HCT116 (cell line): ENCODE measurements at places on chromosomes 1 and 21. TPM values are rescaled to one million over a fixed set of nuclear protein-coding genes. Genes with fewer than 3 reads are reported as not detected.

DNA sequence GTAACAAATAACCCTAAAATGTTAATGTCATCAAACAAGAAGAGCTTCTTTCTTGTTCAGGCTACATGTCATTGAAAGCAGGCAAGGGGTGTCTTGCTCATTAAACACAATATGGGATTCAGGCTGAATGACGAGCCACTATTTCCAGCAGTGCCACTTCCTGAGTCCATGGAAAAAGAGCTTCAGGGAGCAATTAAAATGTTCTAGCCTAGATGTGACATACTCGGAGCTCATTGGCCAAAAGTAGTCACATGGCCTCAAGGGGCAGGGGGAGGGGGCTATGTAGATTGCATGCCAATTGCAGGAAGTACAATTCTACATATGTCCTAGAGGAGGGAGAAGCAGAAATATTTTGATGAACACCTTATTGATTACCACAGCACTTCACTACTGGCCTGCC lies 685.3 kb upstream of the ADGRL2 start:
- no peaks in the 10 kb centered on the region for H3K36me3 ChIP-seq
- no peaks in the 10 kb centered on the region for H3K4me1 ChIP-seq
- no peak overlapping the region for H3K27ac ChIP-seq

- peaks cover 5% of the 10 kb centered on the region; the same call in 1 of the 2 replicates for H3K27me3 ChIP-seq
- H3K36me3 ChIP-seq = no peaks in the 10 kb centered on the region
- no peak for DNase-seq
- H3K4me1 ChIP-seq = no peaks in the 10 kb centered on the region
- no peak overlapping the region for H3K27ac ChIP-seq
Observed at GRCh38 chr1:7930645-7931445, 9.8 kb downstream of the TNFRSF9 start.

- no peaks in the 10 kb centered on the region for H3K4me1 ChIP-seq
- no peak overlapping the region for H3K4me3 ChIP-seq
- no peaks in the 10 kb centered on the region for H3K36me3 ChIP-seq
- H3K27ac ChIP-seq = no peak overlapping the region
- H3K27me3 ChIP-seq = no peaks in the 10 kb centered on the region
Observed at GRCh38 chr1:72637593-72637992, 355.3 kb upstream of the NEGR1 start.

- H3K4me1 ChIP-seq = no peaks in the 10 kb centered on the region
- no peaks in the 10 kb centered on the region for H3K36me3 ChIP-seq
- DNase-seq = no peak
- no peaks in the 10 kb centered on the region for H3K27me3 ChIP-seq
Observed at GRCh38 chr1:167289966-167290365, 69.3 kb downstream of the POU2F1 start.

Gene ASPM
- 29.9 TPM for total RNA-seq

Gene ESRRG
- total RNA-seq = not detected

- peak; percentile 39 for DNase-seq
- peaks cover 71% of the 10 kb centered on the region for H3K4me1 ChIP-seq
- H3K27me3 ChIP-seq = no peaks in the 10 kb centered on the region
- no peak overlapping the region for H3K27ac ChIP-seq
- H3K36me3 ChIP-seq = no peaks in the 10 kb centered on the region
Observed at GRCh38 chr1:41664861-41665640, 180.6 kb upstream of the EDN2 start.

GRCh38 chr1:240056350-240056749 lies 35.3 kb upstream of the FMN2 start:
- H3K36me3 ChIP-seq = no peaks in the 10 kb centered on the region
- no peak overlapping the region for H3K4me3 ChIP-seq
- H3K4me1 ChIP-seq = no peaks in the 10 kb centered on the region
- DNase-seq = no peak

Gene C2CD2
- total RNA-seq = 22.0 TPM

Gene S100A3
- 4.2 TPM for total RNA-seq

DNA sequence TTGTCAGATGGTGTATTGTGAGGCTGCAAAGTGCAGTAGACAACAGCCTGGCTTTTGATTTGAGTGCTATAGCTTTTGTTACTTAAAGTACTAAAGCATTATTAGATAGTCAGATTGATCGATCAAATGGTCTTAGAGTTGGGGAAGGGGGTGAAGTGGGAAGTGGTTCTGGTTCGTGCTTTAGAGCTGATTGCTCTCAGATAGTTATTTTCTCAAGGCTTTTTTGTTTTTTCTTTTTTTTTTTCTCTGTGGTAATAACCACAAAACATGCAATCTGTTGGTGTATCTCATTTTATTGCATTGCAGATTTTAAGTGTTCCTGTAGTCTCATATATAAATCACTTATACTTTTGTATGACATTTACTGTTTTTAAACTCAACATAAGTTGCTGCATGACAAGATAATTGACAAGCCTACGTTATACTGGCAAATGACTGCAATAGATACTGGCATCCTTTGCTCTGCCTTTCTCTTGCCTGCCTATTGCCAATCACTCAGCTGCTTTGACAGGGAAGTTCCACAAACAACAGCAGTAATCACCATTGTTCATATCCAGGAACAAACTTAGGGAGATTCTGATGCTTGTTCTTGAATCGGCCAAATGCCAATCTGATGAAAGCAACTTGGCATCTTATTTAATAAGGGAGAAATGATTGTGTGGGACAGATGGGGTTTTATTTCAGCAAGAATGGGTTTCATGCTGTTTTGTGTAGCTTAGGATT lies 125.0 kb upstream of the B3GALT2 start:
- H3K4me3 ChIP-seq = no peak overlapping the region
- H3K27me3 ChIP-seq = no peaks in the 10 kb centered on the region
- DNase-seq = no peak
- H3K36me3 ChIP-seq = no peaks in the 10 kb centered on the region

GRCh38 chr1:36384542-36385409 lies 948 bp downstream of the STK40 start:
- peak overlapping the region; percentile 73 for H3K27ac ChIP-seq
- no peaks in the 10 kb centered on the region for H3K27me3 ChIP-seq
- no peaks in the 10 kb centered on the region for H3K36me3 ChIP-seq
- peak; percentile 57 for DNase-seq
- H3K4me1 ChIP-seq = peaks cover 16% of the 10 kb centered on the region

GRCh38 chr1:79262745-79263258 lies 256.3 kb upstream of the ADGRL4 start:
- H3K27ac ChIP-seq = no peak overlapping the region
- no peaks in the 10 kb centered on the region for H3K27me3 ChIP-seq

Gene LCE2C
- not detected for total RNA-seq

DNA sequence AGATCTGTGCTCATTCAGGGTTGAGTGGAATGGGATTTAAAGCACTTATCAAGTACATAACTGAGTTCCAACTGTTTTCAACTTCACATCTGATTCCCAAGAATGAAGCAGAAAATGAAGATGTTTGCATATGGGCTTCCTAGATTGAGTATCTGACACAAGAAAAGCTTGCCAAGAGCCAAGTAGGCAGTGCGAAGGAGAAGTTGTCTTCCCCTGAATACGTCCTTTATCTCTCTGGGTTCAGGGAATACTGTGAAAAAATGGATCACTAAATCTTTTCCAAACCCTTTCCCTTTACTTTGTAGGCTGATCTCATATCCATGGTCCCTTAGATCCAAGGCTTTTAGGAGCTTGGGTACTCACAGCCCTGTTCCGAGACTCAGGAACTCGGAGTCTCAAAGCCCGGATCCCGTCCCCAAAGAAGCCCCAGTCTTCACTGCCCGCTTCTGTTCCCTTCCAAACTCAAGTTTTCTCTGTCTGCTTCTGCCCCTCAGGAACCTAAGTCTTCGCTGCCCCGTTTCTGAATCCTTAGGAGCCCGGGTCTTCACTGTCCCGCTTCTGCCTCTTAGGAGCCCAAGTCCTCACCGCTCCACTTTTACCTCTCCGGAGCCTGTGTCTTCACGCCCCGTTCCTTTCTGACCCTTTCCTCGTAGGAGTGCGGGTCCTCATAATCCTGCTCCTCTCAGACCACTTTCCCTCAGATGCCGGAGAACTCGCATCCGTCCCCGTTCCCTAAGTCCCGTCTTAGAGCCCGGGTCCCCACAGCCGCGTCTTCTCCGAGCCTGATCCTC lies 616 bp downstream of the TAF12 start:
- no peak for DNase-seq
- H3K4me1 ChIP-seq = peaks cover 35% of the 10 kb centered on the region
- no peaks in the 10 kb centered on the region for H3K27me3 ChIP-seq
- peak overlapping the region; percentile 70 for H3K4me3 ChIP-seq
- H3K27ac ChIP-seq = peak overlapping the region; percentile 97
- no peaks in the 10 kb centered on the region; the same call in 1 of the 2 replicates for H3K36me3 ChIP-seq

Gene MPL
- not detected for total RNA-seq

DNA sequence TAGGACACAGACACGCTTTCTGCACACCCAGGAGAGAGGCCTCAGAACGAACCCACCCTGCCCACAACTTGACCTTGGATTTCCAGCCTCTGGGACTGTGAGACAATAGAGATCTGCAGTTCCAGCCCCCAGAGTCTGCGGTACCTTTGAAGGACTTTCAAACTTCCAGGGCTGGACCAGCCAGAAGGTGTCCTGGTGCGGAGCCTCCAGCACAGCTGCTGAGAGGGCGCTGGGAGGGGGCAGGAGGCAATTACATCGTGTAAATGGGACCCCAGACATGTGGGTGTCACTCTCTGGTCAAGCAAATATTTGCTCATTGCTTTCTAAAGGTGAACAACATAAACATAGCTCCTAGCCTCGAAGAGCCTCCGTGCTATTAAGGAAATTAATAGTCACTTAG lies 58.7 kb upstream of the ACTRT2 start:
- H3K27me3 ChIP-seq = no peaks in the 10 kb centered on the region
- H3K27ac ChIP-seq = no peak overlapping the region
- DNase-seq = no peak
- H3K4me1 ChIP-seq = no peaks in the 10 kb centered on the region

GRCh38 chr1:60989749-60990713 lies 92.3 kb upstream of the NFIA start:
- H3K36me3 ChIP-seq = no peaks in the 10 kb centered on the region
- DNase-seq = no peak
- no peak overlapping the region for H3K4me3 ChIP-seq
- no peaks in the 10 kb centered on the region for H3K27me3 ChIP-seq
- no peaks in the 10 kb centered on the region for H3K4me1 ChIP-seq

DNA sequence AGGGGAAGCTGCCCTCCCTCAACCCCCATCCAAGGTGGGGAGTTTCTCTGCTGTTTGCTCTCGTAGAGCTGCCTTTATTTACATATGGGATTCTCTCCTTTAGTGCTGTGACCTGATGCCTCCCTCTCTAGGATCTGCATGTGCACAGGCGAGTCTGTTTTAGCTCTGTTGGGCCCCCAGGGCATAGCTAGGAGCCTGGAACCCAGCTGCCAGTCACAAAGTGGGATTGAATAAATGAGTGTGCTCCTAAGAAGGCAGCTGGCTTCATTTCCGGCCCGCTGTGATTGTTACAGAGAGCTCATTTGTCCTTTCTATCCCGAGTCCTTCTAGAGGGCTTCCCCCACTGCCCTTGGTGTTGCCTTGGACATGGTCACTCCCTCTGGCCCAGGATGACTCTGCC lies 176.6 kb downstream of the GRIK3 start:
- no peak for DNase-seq
- H3K36me3 ChIP-seq = no peaks in the 10 kb centered on the region
- no peaks in the 10 kb centered on the region for H3K4me1 ChIP-seq
- H3K4me3 ChIP-seq = no peak overlapping the region

DNA sequence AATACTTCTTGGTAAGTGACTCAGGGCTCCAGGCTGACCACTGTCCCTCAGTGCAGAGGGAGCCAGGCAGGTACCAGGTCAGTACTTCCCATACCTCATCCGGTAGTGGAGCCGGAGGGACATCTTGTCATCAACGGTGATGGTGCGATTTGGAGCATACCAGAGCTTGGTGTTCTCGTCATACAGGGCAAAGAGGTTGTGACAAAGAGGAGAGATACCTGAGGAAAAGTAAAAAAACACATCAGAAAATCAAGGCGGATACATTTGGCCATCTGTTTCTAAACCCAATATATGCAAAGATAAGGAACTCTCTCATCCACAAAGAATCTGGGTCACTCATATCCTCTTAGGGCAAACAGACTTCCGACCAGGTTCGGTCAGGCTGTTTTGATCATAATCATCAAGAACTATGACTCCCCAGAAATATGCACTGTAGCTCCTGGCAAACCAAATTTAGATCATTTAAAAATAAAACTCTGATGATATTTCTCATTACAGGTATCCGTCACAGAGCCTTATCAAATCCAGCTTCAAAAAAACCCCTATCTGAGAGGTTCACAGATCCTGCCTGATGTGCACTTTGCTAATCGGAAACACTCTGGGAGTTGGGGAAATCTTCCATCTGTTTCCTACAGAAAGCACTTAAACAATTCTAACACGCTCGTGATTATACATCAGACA lies 87.3 kb downstream of the JAK1 start:
- no peak overlapping the region for H3K27ac ChIP-seq
- no peaks in the 10 kb centered on the region; the same call in 1 of the 2 replicates for H3K36me3 ChIP-seq
- DNase-seq = no peak
- H3K4me3 ChIP-seq = no peak overlapping the region
- no peaks in the 10 kb centered on the region for H3K4me1 ChIP-seq
- no peaks in the 10 kb centered on the region for H3K27me3 ChIP-seq

Gene OR2T11
- not detected for total RNA-seq

GRCh38 chr1:2523191-2523890 lies 3.1 kb downstream of the PANK4 start:
- H3K4me1 ChIP-seq = peaks cover 15% of the 10 kb centered on the region; the same call in 1 of the 2 replicates
- no peak overlapping the region for H3K27ac ChIP-seq
- peaks cover 8% of the 10 kb centered on the region; the same call in 1 of the 2 replicates for H3K36me3 ChIP-seq
- no peak for DNase-seq
- no peak overlapping the region for H3K4me3 ChIP-seq

Gene SIM2
- 23.9 TPM for total RNA-seq
